IMR-90 (cell line): ENCODE measurements at places on chromosomes 3 and 15. TPM values are rescaled to one million over a fixed set of nuclear protein-coding genes. Genes with fewer than 3 reads are reported as not detected.

CIP2A gene
- polyA plus RNA-seq: 8.5 and 11.9 TPM in 2 replicates

- DNase-seq: no peak
- no peak overlapping the region for H3K27ac ChIP-seq
- peaks cover 62% of the 10 kb centered on the region for H3K27me3 ChIP-seq
Observed at GRCh38 chr3:10506696-10507095, 1.3 kb upstream of the ATP2B2 start.

HLTF gene
- 10.5 and 12.6 TPM in 2 replicates for polyA plus RNA-seq

ZNF80 gene
- polyA plus RNA-seq: not detected in 2 replicates

DNA sequence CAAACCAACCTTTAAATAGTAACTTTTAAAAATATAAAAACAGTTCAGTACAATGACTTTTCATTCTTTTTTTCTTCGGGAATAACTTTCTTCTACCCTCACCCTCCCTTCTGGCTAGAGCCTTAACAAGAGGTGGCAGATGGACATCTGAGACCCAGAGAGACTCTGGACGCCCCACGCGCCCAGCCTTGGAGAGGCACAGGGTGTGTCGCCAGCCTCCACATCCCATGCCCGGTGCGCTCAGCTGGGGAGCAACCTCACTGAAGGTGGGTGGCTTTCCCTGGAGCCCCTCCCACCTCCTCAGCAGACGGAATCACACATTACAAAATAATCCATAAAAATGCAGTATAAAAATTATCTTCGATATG lies 49.5 kb downstream of the TLE3 start:
- peaks cover 37% of the 10 kb centered on the region for H3K36me3 ChIP-seq
- peaks cover 2% of the 10 kb centered on the region; the same call in 1 of the 2 replicates for H3K4me1 ChIP-seq
- DNase-seq: no peak

- H3K4me1 ChIP-seq: no peaks in the 10 kb centered on the region
- H3K36me3 ChIP-seq: no peaks in the 10 kb centered on the region
- DNase-seq: no peak
- H3K27ac ChIP-seq: no peak overlapping the region
- H3K27me3 ChIP-seq: peaks cover 9% of the 10 kb centered on the region
- H3K4me3 ChIP-seq: no peak overlapping the region
Observed at GRCh38 chr3:182729903-182730674, 63.2 kb upstream of the ATP11B start.

GRCh38 chr3:79284781-79285180 lies 483.0 kb downstream of the ROBO1 start:
- H3K27ac ChIP-seq: no peak overlapping the region
- no peak overlapping the region for H3K4me3 ChIP-seq
- no peak for DNase-seq
- no peaks in the 10 kb centered on the region for H3K36me3 ChIP-seq

GRCh38 chr15:83106994-83107840 lies at the start of gene TM6SF1:
TSS of gene TM6SF1 (plus strand) at chr15:83107645. CDS start at chr15:83107681, 36 bp downstream.
- H3K36me3 ChIP-seq: no peaks in the 10 kb centered on the region
- no peak within 1 kb of the TSS for H3K27ac ChIP-seq
- DNase-seq: no peak
- peaks cover 2% of the 10 kb centered on the region; the same call in 1 of the 2 replicates for H3K27me3 ChIP-seq
- H3K4me1 ChIP-seq: peaks cover 10% of the 10 kb centered on the region
- H3K4me3 ChIP-seq: peak within 1 kb of the TSS; percentile 80

DNA sequence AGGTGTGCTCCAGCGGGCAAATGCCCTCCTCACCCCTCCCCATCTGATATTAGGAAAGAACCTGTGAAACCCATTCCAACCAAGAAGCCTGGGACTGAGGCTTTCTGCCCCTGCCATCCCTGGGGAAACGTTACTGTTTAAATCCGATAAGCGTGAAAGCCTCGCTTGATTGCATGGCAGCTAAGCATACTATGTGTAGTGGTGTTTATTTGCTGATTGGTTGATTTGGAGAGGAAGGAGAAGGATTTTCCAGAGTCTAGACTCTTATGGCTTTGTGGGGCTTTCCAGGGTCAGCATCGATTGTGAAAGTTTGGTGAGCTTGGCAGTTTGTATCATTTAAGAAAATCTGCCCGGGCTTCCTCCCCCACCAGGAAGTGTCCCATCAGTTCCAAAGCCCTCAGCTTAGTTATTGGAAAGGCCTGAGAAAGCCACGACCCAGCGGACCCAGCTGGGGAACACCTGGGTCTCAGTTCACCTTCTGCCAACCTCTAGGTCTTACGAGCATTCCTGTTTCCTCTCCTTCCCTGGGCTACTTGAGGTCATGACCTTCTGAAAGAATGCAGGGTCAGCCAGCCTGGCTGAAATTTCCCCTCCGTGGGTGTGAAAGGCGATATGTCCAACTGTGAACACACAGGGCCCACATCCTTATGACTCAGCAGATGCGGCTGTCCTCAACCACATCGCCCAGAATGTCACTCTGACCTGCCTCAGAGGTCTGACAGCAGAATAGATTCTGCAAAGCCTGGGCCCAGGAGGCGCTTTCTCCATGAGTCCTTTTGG lies 62.8 kb upstream of the HERC1 start:
- H3K27me3 ChIP-seq: peaks cover 21% of the 10 kb centered on the region
- H3K4me3 ChIP-seq: no peak overlapping the region
- peak; percentile 81 for DNase-seq
